ENCODE measurements at places on chromosomes 4 and X.

- no peak for DNase-seq
These were observed 114.5 kb upstream of the FAM9C start for GRCh38 chrX:13158911-13159310.

GRCh38 chr4:44662623-44663005, 11.2 kb upstream of the YIPF7 start:
- DNase-seq, result no peak

DNA sequence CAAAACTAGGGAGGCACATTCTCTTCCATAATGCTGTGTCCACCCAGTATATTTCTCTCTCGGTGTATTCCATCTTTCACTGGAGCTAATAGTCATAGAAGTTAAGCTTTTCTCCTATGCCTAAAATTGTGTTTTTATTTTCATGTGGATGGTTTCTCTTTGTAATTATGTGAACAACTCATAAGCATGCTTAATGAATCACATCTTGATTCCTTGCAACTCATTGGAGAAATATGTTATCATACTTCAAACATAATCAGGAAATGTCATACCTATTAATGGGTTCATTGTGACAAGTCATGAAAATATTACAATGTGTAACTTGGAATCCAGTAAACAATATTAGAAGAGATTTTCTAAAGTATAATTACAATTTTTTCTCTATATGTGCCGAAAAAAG, 186.3 kb downstream of the SLC7A11 start:
- no peak for DNase-seq

DNA sequence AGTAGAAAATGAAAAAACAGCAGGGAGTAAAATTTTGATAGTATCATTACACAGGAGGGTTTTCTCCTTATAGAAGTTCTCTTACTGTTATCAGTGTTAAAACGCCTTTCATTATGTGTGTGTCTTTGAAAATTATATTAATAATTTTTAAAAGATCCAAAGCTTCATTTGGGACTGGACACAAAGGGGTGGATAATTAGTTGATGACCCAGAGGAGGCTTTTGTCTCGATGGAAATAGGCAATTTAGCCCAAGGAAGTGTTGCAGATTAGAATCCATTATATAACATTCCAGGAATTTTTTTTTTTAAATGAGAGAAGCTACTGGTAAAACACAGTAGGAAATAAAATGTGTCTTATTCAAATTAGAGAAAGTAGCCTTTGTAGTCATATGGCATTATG, 1339.3 kb downstream of the FSTL5 start:
- no peak for DNase-seq

DNA sequence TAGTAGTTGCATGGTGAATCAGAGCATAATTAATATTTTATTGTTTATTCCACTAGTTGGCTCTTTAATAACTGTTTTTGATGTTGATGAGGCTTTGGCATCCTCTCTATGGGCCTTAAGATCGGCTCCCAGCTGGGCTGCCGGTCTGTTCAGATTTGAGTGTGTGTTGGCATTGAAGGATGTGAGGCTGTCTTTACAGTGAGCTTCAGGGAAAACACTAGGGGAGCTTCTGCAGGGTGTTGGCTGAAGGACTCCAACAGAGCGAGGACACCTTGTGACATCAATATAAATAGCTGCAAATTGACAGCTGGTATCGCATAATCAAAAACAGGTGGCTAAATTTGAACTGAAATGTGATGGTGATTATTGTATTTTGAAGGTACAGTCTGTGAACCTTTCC, 322.0 kb downstream of the FSTL5 start:
- no peak for DNase-seq

DNA sequence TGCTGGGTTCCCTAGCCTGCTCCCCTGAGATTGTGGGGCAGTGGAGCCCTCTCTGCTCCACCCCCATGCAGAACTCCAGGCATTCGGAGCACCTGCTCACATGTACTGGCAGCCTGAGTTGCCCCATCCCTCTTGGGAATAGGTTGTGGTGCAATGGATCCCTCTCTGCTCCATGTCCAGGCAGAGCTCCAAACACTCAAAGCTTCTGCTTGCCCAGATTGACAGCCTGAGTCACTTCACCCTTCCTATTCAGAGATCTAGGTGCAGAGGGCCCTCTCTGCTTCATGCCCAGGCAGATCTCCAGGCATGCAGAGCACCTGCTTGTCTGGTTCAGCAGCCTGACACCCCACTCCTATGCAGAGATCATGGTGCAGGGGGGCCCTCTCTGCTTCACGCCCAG, 18.6 kb upstream of the TEX13B start:
- no peak for DNase-seq

- DNase-seq, result no peak
These were observed 82.9 kb downstream of the OR13H1 start for GRCh38 chrX:131626681-131627296.

GRCh38 chrX:150449313-150449712, 86.2 kb downstream of the MAMLD1 start:
- DNase-seq, result no peak

- DNase-seq, result no peak
These were observed 103.3 kb downstream of the PARM1 start for GRCh38 chr4:75036046-75036830.
